NCI-H146 (cell line): ENCODE measurements at places on chromosomes 7 and 10.

- DNase-seq, result no peak
Observed at GRCh38 chr7:7254908-7255307, 72.6 kb downstream of the C1GALT1 start.

DNA sequence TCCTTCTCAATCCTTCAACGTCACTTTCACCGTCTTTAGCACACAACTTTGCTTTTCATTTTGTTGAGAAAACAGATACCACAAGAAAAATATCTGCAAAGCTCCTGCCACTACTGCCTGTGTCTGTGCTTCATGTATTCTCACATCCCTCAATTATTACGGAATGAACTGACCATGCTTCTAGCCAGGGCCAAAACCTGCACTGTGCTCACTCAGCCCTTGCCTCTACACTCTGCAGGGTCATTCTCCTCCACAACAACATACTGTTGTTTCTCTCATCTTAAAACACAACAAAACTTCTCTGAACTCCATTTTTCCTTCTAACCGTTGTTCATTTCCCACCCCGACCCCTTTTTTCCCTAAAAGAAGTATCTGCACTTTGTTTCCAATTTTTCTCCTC lies 29.5 kb downstream of the BMPR1A start:
- no peak for DNase-seq

DNA sequence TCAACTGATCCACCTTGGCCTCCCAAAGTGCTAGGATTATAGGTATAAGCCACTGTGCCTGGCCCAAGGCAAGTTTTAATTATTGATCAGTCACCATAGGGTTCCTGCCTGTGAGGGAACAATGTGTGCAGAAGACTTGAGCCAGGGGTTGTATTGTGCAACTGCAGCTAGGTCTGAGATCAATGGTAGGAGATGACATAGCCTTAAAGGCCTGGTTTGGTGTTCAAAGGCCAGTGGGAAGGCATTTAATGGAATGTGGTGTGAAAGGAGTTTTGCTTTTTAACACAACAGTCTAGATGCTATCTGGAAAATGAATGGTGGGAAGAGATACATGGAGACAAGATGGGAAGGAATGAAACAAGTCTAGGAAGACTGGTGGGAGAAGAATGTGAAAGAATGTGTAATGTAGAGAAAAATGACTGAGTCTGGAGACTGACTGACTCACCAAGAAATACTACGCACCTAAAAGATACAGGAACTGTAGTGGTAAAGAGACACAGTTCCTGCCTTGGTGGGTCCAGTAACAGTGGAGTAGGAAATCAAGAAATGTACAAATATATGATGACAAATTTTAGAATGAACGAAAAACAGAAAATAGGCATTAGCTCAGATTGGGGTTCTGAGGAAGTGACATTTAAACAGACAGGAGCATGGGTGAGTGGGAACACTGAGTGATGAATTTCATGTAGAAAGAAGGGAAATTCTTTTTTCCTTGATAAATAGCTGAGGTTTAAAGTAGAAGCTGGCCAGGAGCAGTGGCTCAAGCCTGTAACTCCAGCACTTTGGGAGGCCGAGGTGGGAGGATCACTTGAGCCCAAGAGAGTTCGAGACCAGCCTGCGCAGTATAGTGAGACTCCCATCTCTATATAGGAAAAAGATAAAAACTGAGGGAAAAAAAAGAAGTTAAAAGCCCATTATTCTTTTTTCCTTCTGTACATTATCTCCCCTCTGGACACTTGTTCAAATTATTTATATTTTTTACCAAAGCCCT lies 9.4 kb downstream of the HNRNPF start:
- no peak for DNase-seq

DNA sequence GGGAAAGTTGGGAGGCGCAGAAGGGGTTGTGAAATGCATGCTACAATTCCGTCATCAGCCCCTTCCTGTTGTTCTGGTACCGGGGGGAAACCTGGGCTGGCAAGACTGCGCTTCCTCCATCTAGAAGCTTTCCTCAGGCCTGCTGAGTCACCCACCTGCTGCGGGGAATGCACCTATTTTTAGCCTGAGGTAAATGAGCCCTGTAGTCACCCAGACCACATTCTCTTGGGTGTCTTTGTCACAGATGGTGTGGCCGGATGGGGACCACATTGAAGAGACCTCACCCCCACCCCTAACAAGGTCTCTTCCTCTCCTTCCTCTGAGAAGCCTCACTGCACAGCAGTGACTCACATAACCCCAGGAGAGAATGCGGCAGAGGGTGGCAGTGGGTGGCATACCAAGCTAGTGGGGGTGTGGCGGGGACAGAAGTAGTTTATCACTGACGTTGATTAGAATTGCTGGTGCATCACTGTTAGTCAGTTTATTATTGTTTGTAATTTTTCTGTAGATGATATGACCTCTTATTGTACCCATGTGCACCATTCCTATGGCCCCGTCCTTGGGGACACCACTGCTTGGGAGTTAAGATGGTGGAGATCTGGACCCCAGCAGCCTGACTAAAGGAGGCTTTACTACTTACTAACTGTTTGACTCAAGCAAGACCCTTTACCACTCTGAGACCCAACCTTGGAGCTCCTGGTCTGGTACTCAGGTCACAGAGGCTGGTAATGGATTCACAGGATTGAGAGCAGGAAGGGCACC lies 83.0 kb upstream of the DUSP5 start:
- no peak for DNase-seq

DNA sequence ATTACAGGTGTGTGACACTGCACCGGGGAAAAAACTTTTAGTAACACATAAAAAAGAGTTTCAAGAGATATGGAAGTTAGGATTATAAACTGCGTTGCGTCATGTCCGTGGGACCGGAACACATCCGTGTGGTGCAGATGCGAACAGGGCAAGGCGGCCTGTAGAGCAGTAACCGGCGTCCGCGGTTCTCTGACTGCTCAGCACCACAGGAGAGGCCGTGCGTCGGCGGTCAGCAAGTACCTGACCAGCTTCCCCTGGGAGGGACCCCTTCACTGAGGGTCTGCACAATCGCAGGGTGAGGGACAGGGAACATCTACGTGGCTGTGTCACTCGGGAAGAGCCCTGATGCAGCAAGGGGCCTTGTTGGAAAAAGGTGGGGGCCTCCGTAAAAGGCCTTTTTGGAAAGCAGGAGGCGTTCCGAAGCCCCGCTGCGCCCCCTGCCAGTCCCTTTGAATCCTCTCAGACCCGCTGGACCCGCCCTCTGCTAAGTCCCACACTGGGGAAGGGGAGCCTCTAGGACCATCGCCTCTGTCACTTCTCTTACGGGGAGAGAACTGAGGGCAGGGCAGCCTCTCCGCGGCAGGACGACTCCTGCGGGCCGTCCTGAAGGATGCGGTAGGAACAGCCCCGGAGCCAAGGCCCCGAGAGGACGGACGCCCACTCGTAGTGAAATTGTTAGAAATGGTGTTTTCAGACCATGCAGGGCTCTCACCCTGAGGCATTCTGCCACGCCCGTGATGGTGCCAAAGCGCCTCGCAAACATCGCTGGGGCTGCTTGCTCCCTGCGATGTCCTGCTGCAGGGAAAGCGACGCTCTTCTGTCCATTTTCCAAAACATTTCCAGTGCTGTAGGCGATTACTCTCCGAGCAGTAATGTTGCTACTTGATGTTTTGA lies 771.6 kb upstream of the COBL start:
- DNase-seq, result no peak

DNA sequence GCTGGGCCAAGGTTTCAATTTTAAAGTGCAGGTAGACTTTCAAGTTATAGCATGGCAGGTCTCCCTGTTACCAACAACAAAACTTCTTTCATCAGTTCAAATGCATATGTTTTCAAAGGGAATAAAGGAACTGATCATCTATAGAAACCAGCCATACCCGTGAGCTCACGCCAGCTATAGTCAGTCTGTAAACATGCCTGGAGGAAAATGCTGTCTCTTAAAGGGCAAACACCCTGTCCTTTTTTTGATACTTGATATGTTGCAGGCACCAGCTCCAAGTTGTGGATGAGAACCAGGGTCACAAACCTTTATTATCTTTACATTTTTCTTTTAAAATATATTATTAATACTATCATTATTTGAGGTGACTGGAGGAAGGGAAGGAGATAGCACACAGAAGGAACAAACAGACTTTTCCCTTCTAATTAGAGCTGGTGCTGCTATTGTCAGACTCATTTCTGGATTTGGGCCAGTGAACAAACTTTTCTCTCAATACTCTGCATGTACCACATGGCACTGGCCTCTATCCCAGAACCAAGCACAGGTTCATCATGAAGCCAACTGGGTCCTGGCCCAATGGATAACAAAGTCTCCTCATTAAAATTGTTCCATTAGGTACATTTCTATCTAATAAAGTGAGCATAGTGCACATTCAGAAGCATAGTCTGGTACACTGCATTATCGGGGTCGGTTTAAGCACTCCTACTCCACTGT lies 1102.4 kb downstream of the SORCS3 start:
- DNase-seq, result no peak

GRCh38 chr10:76939933-76940468 lies 697.6 kb downstream of the KCNMA1 start:
- DNase-seq, result peak; percentile 46

DNA sequence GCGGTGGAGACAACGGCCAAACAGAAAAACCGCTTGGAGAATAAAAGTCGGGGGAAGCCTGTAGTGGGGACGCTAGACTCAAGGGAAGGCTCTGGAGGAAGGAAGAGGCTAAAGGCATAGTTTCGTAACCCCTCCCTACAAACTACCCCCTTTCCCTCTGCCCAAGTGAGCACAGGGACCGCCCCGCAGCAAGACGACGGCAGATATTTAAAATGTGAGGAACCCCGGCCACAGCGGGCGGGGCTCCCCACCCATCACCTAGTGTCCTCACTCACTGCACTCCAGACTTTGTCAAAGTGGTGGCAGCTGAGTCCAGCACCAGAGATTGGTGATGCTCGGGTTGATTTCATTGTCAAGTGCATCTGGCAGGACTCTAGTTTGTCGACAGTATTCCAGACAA lies 69.1 kb downstream of the PRKAG2 start:
- no peak for DNase-seq

DNA sequence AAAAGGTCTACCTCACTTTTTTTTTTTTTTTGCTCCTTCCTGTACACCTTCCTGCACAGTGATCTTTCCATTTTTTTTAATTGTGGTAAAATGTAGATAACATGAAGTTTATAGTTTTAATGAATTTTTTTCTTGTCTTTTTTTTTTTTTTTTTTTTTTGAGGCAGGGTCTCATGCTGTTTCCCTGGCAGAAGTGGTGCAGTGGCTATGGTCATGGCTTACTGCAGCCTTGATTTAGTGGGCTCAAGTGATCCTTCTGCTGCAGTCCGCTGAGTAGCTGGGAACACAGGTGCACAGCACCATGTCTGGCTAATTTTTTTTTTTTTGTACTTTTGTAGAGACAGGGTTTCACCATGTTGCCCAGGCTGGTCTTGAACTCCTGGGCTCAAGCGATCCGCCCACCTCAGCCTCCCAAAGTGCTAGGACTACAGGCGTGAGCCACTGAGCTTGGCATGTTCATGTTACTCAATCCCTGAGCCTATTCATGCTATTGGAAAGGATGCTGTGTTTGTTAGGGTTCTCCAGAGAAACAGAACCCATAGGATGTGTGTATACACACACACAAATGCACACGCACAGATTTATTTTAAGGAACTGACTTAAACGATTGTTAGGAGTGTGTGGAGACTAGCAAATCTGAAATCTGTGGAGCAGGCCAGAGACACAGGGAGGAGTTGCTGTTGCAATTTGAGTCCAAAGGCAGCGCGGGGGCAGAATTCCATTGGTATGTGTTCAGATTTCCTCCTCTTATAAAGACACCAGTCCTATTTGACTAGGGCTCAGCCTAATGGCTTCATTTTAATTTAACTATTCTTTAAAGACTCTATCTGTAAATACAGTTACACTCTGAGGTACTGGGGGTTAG lies 29.1 kb downstream of the GALNT11 start:
- DNase-seq, result no peak

GRCh38 chr7:123285076-123285700 lies 85.4 kb upstream of the SLC13A1 start:
- no peak for DNase-seq

GRCh38 chr10:70418229-70418628 lies 14.3 kb downstream of the EIF4EBP2 start:
- no peak for DNase-seq

GRCh38 chr10:78185693-78186055 lies 152.0 kb downstream of the RPS24 start:
- DNase-seq, result peak; percentile 75

DNA sequence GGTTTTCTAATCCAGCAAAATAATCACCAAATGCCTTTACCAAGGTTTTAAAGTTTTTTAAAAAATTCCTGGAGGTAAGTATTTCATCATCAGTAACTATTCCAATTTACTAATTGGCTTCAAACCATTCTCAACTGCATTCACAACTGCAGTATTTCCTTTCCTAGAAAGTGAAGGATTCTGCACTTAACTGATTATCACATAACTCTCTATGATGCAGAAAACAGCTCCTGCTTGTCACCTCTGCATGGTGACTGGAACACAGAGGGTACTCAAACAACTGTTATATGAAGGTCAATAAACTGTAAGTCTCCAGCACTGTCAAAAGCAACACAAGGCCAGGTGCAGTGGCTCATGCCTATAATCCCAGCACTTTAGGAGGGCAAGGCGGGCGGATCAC lies 42.6 kb downstream of the SRPK2 start:
- DNase-seq, result no peak

DNA sequence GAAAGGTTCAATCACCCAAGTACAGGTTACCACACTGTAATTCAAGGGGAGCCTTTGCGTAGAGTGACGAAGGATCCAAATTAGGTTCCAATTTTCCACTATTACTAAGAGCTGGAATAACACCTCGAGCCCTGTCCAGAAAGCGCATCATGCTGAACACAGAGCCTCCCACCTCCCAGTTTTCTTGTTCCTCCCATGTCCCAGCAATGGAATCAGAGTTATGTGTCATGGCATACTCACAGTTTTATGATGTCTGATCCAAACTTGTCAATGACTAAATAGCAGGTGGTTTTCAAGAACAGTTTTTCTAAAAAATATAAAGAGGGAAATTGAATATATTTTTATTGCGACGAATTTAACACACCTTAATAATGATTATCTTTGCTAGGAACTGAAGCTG lies 50.6 kb downstream of the AOAH start:
- DNase-seq, result no peak

DNA sequence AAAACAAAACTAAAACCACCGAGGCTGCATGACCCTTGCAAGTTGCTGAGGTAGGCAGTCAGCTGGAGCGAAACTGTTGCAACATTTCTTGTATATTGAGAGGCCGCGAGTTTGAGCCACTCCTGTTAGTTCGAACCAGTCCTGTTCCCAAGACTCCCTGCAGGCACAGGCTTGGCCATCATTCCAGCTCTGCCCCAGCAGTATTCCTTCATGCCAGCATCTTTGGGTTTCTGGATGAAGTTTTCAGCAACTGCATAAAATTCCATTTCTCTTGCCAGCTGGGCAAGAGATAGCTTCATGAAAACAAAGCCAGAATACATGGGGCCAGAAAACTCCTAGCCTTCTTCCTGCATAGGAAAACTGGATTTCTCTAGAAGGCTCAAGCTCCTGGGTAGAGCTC lies 207.6 kb downstream of the FRMD4A start:
- DNase-seq, result no peak
